Ovary (tissue), 10 donors: ENCODE measurements at places on chromosomes 13 and 19.

GRCh38 chr13:106614874-106615273, 46.9 kb upstream of the ARGLU1 start:
- no peak for DNase-seq

DNA sequence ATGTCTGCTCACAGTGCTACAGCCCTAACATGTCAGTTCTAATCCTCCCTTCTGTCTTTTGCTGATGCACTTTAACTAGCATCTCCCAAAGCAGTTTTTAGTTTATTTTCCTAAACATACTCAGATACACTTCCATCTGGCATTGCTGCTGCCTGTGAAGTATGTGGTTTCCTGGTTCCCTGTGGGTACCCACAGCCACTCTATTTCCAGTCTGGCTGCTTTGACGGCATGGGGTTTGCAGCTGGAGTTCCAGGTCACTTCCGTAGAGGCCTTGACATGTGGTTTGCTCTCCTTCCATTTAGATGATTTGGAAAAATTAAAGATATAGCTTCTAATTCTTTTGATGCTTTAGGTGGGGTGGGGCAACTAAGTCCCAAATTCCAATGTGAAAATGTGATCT, 375.5 kb downstream of the PCDH20 start:
- DNase-seq, result no peak

- no peak for DNase-seq
Observed at GRCh38 chr13:52650731-52651130, 1.9 kb upstream of the SUGT1 start.

- DNase-seq, result no peak
Observed at GRCh38 chr13:110248449-110249143, 58.4 kb downstream of the COL4A1 start.

GRCh38 chr19:47097396-47098201, 16.0 kb downstream of the ZC3H4 start:
- no peak for DNase-seq

- no peak for DNase-seq
Observed at GRCh38 chr13:56412856-56413255, 727.9 kb upstream of the PRR20A start.

- no peak for DNase-seq
Observed at GRCh38 chr19:55300886-55301458, 17.2 kb downstream of the BRSK1 start.

- no peak for DNase-seq
Observed at GRCh38 chr13:110116072-110116487, 190.9 kb downstream of the COL4A1 start.

GRCh38 chr13:56393549-56393948, 747.2 kb upstream of the PRR20A start:
- no peak for DNase-seq

DNA sequence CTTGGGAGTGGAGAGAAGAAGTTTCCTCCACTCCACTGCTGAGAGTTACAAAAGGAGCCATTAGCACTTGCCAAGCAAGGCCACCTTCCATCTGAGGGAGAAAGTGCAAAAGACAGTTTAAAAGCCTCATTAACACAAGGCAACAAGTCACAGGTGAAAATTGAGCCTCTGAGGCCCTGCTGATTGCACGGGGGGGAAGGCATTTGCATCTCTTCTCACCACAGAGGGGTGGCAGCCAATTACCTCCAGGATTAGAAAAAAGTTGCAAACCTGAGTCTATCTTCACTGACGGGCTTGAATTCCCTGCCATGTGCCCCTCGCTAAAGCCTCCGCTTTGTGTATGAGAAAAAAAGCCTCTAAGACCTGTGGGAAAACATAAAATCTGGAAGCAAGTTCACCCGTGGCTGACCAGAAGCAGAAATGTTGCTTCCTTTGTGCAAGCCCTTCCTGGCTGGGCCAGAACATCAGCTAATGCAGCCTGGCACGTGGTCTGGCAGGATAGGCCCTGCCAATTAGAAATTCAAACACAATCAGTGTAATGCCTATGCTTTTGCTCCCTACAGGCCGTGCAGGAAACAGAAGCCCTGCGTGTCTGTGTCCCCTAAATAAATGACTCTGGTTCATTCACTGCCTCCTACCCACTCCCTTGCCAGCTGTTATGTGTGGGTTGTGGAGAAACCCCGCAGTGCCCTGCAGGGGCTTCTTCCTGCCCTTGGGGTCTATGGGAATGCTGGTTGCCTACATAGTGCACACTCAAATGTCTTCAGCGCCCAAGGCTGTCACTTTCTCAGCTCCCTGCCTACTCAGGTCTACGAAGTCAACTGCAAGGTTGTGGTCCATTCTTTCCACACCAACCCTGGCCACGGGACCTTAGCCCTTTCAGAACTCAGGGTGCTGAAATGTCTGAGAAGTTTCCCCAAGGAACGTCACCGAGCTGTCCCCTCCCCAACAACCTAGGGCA, 150.2 kb downstream of the UQCRFS1 start:
- DNase-seq, result no peak

- no peak for DNase-seq
Observed at GRCh38 chr13:106594980-106595379, 27.0 kb upstream of the ARGLU1 start.

DNA sequence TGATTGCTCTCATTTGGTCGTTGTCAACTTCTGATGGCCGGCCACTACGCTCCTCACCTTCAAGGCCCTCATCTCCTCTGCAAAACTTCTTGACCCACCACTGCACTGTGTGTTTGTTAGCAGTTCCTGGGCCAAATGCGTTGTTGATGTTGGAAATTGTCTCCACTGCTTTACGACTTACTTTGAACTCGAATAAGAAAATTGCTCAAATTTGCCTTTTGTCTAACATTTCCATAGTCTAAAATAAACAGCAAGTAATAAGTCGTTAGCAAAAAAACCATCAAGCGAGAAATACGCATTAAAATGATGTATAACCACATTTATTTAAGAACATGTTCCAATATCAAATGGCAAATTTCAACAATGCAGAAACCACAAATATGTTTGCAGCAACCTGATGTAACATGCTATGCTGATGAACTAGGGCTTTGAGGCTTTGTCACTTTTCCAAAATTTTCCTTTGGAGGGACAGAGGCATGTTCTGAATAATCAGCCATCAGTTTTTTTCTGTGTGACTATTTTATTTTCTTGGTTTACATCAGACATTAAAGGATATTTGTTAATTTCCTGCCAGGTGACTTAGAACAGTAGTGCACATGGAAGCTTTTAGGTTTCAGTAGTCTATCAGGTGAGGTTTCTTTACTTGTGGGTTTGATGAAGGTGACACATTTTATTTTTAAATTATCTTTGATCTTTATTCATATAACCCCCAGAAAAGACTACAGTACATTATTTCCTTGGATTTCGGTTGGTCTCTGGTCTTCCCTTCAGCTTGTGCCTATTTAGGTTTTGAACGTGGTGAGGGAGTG, 74.7 kb upstream of the TEX29 start:
- DNase-seq, result no peak

- DNase-seq, result no peak
Observed at GRCh38 chr13:108895220-108895704, 265.9 kb downstream of the MYO16 start.

DNA sequence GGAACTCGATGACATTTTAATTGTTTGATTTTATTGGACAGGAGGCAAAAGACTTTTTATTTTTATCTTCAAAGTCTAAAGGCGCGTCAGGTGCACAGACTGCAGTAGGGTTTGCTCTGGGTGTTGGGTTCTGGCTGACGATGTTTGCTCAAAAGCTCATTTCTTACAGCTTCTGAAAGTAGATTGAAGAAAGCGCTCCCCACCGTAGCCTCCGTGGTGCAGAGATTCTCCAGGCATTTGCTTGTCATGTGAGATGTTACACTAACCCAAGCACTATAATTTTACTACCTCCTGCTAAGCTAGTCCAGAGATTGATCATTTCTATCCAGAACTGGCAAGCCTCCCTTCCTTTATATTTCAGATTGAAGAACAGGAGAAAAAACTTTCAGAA, 14.5 kb upstream of the ATP11A start:
- DNase-seq, result no peak

GRCh38 chr19:46049597-46049996, 8.8 kb upstream of the IGFL4 start:
- no peak for DNase-seq

GRCh38 chr13:62629618-62630017, 1214.0 kb upstream of the PCDH20 start:
- DNase-seq, result no peak

DNA sequence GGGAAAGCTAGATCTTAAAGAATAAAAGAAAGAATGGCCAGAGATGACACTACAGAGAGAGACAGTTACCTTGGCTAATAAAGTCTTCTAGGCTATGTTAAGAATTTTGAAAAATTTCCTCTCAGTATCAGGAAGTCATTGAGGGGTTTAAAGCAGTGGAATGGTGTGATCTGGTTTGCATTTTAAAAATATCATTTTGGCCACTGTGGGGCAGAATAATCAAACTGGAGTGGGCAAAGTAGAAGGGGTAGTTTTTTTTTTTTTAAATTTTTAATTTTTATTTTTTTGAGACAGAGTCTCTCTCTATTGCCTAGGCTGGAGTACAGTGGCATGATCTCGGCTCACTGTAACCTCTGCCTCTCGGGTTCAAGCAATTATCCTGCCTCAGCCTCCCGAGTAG, 4.4 kb upstream of the CNMD start:
- no peak for DNase-seq

DNA sequence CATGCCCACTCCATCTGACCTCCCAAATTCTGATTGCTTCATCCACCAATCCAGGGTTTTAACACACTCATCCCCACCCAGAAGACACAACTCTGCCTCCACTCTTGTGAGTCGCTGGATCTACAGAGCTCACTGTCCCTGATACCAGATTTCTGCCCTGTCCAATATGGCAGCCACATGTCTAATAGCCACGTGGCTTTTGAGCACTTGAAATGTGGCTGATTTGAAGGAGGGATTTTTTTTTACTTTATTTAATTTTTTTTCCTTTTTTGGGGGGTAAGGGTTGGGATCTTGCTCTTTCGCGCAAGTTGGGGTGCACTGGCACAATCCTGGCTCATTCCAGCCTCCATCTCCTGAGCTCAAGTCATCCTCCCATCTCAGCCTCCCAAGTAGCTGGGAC, 24.8 kb upstream of the OLFM2 start:
- DNase-seq, result no peak

DNA sequence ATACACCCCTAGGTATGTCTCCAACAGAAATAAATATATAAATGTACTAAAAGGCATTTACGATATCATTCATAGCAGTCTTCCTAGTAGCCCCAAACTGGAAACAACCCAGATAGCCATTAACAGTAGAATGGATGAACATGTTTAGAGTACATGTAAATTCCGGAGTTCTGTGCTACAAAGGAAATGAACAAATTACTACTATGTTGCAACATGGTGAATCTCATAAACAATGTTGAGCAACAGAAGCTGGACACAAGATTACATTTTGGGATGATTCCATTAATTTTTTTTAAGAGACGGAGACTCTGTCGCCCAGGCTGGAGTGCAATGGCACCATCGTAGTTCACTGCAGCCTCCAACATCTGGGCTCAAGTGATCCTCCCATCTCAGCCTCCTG, 5.9 kb upstream of the SLC7A10 start:
- DNase-seq, result no peak

DNA sequence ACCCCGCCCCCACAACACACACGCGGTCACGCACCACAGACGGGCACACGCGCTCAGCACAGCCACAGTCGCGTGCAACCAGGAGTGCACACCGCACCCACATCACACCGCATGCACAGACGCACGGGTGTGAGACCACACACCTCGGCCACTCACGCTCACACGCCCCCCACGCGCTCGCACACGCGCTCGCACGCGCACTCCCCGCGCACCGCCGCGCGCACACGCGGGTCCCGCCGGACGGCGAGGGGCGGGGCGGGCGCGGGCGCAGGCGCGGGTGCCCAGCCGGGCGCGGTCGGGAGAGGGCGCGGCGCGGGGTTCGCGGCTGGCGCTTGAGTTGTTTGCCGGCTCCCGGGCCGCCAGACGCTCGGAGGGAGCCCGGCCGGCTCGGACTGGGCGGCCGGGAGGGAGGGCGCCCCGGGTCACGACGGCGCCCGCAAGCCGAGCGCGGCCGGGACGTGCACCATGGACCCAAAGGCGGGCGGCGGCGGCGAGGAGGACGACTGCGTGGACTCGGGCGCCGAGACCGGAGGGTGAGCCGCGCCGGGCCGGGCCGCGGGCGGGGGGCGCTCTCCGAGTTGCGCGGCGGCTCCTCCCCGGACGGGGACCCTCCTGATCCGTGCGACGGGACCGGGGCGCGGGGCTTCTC, at the start of gene FAM124A:
Gene FAM124A (plus strand): TSS at position 362 of the 649 bp plus-strand sequence. CDS start 104 bp downstream, at position 466.
- DNase-seq, result peak; percentile 51

DNA sequence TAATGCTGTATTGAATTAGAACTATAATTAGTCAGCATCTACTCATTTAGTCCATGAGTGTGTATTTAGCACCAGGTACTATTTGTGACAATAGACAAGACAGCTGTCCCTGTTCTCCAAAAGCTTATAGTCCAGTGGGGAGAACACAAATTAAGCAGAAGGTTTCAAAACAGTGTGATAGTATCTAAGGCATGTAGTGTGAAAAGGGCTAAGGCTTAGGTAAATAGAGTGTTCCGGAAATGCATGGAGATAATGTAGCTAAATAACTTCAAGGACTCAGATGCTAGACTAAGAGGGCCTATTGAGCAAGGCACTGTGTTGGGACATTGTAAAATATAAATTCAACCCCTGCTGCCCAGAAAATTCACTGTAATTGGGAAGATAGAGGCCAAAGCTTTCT, 144.1 kb upstream of the MIR17HG start:
- DNase-seq, result no peak

DNA sequence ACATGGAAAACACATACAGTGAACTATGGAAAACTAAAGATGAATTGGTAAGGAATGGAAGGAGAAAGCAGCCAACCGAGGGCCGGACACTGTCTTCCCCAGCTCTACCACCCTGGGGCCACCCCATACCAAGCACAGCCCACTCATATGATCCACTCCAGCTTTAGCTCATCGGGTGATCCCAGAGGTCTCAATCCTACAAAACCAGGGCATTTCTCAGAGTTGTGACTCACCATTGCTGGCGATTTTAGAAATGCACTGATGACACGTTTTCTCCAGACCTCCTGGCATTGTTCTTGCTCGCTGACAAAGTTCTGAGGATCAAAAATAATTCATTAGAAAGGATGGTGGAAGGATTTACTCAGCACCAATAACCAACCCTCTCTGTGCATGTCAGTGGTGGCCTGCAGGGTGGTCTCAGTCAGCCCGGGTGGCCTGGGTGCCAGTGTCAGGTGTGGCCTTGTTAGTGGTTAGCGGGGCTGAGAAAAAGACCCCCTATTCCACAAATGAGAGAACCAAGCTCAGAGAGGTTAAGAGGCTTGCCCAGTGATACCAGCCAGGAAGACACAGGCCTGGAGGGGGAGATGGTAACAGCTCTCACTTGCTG, 6.6 kb downstream of the TMEM272 start:
- DNase-seq, result no peak

DNA sequence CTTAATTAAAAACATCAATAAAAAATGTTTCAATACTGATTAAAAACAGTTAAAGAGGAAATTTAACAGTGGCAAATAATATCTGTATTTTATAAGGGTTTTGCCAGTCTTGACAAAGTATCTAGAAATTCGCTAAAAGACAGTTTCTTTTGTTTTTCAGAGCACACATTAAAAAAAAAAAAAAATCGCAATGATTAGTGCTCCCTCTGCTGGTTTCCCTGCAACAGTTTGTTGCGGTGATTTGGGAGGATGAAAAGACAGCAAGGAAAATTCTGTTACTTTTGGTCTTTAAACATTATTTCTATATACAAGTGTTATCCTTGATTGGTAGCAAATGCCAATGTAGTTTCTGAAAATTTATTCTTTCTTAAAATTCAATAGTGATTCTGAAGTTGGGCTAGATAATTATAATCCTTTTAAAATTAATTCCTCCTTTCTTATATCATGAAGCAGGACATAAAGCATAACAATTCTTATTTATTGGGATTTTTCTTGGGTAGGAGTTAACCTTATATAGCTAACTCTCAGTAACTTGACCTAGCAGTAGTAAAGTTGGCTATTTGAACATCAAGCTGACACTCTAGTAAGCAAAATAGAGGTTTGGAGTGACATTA, 23.1 kb upstream of the SPRY2 start:
- DNase-seq, result no peak
